ENCODE measurements at places on chromosomes 7 and 10. TPM values are rescaled to one million over a fixed set of nuclear protein-coding genes. Genes with fewer than 3 reads are reported as not detected.

LDB1 gene
- 67.7 TPM for total RNA-seq

SLC29A4 gene
- 5.2 TPM for total RNA-seq

CLDN3 gene
- total RNA-seq = 0.95 TPM

ZNF727 gene
- not detected for total RNA-seq

EIF3B gene
- total RNA-seq = 207 TPM

COL1A2 gene
- total RNA-seq = 40.8 TPM

IKZF1 gene
- 0.20 TPM for total RNA-seq

TUBB8 gene
- total RNA-seq = not detected

ETV1 gene
- 18.7 TPM for total RNA-seq

IL15RA gene
- 16.1 TPM for total RNA-seq

EPO gene
- total RNA-seq = not detected

PTPRN2 gene
- 0.51 TPM for total RNA-seq

AMPH gene
- 9.2 TPM for total RNA-seq

SLC26A4 gene
- 0.77 TPM for total RNA-seq

WDR86 gene
- total RNA-seq = not detected

CTBP2 gene
- total RNA-seq = 128 TPM

NCF1 gene
- total RNA-seq = not detected

MEIG1 gene
- not detected for total RNA-seq

WDR37 gene
- 25.5 TPM for total RNA-seq

Measured in endothelial cell of umbilical vein (primary cell).